A549 treated with GW870086 at 1 μM for 4 hours (cell line): ENCODE measurements at places on chromosomes 6 and 20. TPM values are rescaled to one million over a fixed set of nuclear protein-coding genes. Genes with fewer than 3 reads are reported as not detected.

LTA gene
- total RNA-seq = 0.17 to 0.34 TPM in 2 of 5 replicates, not detected in the others

TRDN gene
- not detected in 5 replicates for total RNA-seq

FGD2 gene
- not detected in 5 replicates for total RNA-seq

PTCRA gene
- not detected in 5 replicates for total RNA-seq

MACROD2 gene
- 0.34 to 0.93 TPM (median 0.45 TPM) in 5 replicates for total RNA-seq
